Chondrocyte (in vitro differentiated cells): ENCODE measurements at places on chromosomes 3 and 15. TPM values are rescaled to one million over a fixed set of nuclear protein-coding genes. Genes with fewer than 3 reads are reported as not detected.

Gene KBTBD12
- total RNA-seq = not detected in 3 replicates

Gene C3orf20
- total RNA-seq = not detected in 3 replicates

Gene GABRR3
- not detected in 3 replicates for total RNA-seq

Gene B3GNT5
- 12.3 to 21.2 TPM (median 19.9 TPM) in 3 replicates for total RNA-seq

Gene PLSCR5
- not detected in 3 replicates for total RNA-seq

Gene PLCL2
- total RNA-seq = 0.85 to 1.3 TPM (median 1.2 TPM) in 3 replicates

Gene FOXB1
- not detected in 3 replicates for total RNA-seq

Gene MKRN3
- not detected in 3 replicates for total RNA-seq

Gene AGBL1
- total RNA-seq = not detected in 3 replicates

DNA sequence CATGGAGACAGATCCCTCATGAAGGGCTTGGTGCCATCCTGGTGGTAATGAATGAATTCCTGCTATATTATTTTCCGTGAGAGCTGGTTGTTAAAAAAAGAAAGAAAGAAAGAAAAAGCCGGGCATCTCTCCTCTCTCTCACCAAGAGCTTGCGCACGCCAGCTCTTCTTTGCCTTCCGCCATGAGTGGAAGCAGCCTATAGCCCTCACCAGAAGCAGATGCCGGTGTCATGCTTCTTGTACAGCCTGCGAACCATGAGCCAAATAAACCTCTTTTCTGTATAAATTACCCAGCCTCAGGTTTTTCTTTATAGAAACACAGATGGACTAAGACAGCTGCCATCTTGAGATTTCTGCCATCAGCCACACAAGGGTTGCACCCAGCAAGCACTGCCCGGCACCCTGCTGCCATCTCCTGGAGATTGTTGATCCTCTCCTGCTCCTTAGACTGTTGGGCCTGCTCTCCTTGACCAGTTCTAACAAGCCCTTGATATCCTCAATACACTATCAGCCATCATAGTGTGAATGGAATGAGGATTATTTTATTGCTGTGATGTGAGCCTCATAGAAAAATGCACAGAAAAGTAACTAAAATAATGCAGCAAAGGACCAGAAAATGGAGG lies 3.5 kb upstream of the AHSG start:
- H3K4me1 ChIP-seq = peaks cover 13% of the 10 kb centered on the region
- H3K36me3 ChIP-seq = no peaks in the 10 kb centered on the region
- H3K27me3 ChIP-seq = peaks cover 15% of the 10 kb centered on the region
- no peak for DNase-seq
- no peak overlapping the region for H3K27ac ChIP-seq

- H3K4me1 ChIP-seq = peaks cover 8% of the 10 kb centered on the region
- H3K4me3 ChIP-seq = peak overlapping the region; percentile 75
- peak; percentile 88 for DNase-seq
- no peaks in the 10 kb centered on the region for H3K36me3 ChIP-seq
- peak overlapping the region; percentile 87 for H3K27ac ChIP-seq
Observed at GRCh38 chr3:197003461-197004385, 25.9 kb downstream of the MELTF start.

GRCh38 chr15:97953748-97954147 lies 6.8 kb upstream of the ARRDC4 start:
- no peak overlapping the region for H3K4me3 ChIP-seq
- DNase-seq = no peak
- H3K27ac ChIP-seq = no peak overlapping the region
- H3K36me3 ChIP-seq = no peaks in the 10 kb centered on the region
- H3K27me3 ChIP-seq = peaks cover 11% of the 10 kb centered on the region

GRCh38 chr15:38895326-38896255 lies 331.0 kb upstream of the RASGRP1 start:
- peak overlapping the region; percentile 97 for H3K27ac ChIP-seq
- H3K4me3 ChIP-seq = no peak overlapping the region
- H3K27me3 ChIP-seq = no peaks in the 10 kb centered on the region
- no peak for DNase-seq

- DNase-seq = peak; percentile 89
- H3K27me3 ChIP-seq = no peaks in the 10 kb centered on the region
- H3K27ac ChIP-seq = no peak overlapping the region
- no peaks in the 10 kb centered on the region for H3K4me1 ChIP-seq
Observed at GRCh38 chr3:535566-536416, 339.2 kb downstream of the CHL1 start.

DNA sequence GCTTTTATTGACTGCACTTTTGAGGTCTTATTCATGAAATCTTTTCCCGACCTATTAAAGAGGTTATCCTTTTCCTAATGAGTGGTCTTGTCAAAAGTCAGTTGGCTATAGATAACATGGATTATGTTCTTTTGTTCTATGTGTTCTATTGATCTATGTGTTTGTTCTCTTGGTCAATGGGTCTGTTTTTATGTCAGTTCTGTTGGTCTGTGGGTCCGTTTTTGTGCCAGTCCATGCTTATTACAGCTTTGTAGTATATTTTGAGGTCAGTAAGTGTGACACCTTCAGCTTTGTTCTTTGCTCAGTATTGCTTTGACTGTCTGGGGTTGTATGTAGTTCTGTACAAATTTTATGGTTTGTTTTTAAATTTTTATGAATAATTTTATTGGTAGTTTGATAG lies 7.8 kb downstream of the TFG start:
- DNase-seq = no peak
- H3K4me3 ChIP-seq = no peak overlapping the region
- H3K4me1 ChIP-seq = peaks cover 71% of the 10 kb centered on the region
- no peaks in the 10 kb centered on the region for H3K27me3 ChIP-seq
- peak overlapping the region; percentile 34 for H3K27ac ChIP-seq
- H3K36me3 ChIP-seq = peaks cover 36% of the 10 kb centered on the region

GRCh38 chr3:150763841-150764483 lies 993 bp upstream of the SIAH2 start:
- H3K4me1 ChIP-seq = peaks cover 41% of the 10 kb centered on the region
- no peak for DNase-seq
- peak overlapping the region; percentile 100 for H3K27ac ChIP-seq
- peak overlapping the region; percentile 99 for H3K4me3 ChIP-seq

DNA sequence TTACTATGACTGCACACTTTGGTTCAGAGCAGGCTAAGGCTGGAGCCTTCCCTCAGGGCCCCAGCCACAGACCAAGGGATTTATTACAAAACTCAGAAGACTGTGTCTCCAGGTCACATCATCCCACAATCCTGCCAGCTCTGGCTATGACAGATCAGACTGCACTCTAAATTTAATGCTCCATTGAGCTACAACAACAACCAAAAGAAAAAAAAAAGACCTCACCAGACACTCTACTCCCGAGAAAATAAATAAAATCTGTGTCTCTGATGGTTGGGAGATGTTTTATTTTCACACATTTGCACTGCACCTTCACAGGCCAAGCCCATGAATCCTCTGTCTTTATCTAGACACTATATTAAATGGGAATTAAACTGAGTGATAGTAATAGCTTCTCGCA lies 50.8 kb upstream of the CTNNB1 start:
- no peaks in the 10 kb centered on the region for H3K27me3 ChIP-seq
- peaks cover 14% of the 10 kb centered on the region for H3K4me1 ChIP-seq
- H3K4me3 ChIP-seq = no peak overlapping the region
- DNase-seq = no peak
